ENCODE measurements at places on chromosomes 1 and 21.

DNA sequence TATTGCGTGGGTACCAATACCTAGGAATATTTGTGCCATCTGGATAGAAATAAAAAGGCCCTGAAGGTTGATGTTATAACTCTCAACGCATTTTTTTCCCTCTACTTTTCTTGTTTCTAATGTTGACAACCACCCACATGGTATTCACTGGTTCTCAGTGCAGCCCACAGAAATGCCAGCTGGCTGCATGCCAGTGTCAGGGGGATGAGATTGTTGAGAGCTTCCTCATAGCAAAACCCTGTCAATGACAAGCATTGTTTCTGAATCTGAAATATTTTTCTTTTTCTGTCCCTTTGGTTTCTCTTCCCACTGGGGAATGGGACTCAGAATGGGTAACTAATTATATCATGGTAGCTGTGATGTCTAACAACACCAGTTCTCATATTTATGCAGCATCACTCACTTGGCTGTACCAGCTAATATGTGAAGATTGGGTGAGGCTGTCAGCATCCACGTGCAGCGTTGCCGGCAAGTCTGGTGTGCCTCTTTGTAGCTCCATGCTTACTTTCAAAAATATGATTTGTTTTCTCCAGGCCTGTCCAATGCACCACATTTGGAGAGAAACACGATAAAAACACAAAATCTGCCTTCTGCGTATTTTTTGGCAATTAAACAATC lies 284.6 kb downstream of the PTBP2 start:
- DNase-seq, result no peak

- no peak for DNase-seq
Observed at GRCh38 chr1:78375996-78376395, 114.8 kb upstream of the PTGFR start.

DNA sequence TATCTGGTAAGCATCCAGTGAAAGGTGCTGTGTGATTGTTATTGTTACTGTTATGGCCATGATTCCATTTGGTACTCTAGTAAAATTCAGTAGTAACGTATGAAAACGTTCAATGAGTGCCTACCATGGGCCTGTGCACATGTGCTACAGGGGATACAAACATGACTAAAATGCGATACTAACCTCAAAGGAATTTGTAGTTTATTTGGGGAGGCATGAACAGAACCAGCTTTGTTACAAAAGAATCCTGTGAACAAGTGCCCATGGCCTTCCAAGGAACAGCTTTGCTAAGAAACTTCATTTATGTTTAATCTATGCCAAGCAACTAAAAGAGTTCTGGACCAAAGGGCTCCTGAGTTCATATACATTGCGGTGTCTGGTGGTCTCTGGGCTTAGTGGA lies 28.7 kb downstream of the PTGFR start:
- no peak for DNase-seq

DNA sequence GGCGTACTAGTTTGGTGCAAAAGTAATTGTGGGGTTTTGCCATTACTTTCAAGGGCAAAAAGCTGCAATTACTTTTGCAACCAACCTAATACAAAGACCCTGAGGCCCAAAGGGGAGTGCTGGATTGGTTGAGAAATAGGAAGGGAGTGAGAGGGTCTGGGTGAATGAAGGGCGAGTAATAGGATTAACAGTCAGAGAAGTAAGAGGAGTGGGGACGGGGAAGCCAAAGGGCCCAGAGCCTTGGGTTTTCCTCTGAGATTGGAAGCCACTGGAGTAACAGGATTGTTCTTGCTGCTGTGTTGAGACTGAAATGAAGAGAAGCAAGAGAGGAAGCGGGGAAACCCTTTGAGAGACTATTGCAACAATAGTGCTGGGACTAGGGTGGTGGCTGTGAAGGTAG lies 19.0 kb upstream of the PRELP start:
- no peak for DNase-seq

- DNase-seq, result no peak
Observed at GRCh38 chr1:21576031-21576797, 67.0 kb downstream of the ALPL start.

DNA sequence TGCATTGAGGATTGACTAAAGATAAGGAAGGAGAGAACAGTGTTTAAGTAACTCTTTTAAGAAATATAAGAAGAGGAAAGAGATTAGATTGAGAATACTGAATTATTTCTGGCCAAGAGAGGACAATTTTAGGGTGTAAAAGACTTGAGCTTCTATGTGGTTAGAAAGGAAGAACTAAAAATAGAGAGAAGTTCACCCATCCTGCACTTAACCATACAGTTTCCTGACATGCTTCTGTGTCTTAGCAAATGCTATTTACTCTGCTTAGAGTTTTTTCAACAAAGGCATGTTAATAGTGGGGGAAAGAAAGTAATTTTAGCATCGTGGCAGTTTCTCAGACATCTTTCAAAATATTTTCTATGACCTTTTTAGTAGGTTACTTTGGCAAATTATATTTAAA lies 122.8 kb upstream of the GPR52 start:
- no peak for DNase-seq

DNA sequence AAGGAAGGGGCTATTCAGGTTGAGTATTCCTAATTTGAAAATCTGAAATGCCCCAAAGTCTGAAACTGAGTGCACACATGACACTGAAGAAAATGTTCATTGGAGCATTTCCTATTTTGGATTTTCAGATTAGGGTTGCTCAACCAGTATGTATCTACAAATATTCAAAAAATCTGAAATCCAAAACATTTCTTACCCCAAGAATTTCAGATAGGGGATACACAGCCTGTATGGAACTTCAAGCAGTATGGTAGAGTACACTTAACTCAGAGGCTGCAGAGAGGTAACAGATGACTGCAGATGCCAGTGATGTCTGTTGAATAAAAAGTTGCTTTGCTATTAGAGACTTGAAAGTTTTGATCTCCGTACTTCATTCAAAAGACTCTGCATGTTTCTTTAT lies 19.0 kb downstream of the YTHDF2 start:
- no peak for DNase-seq

GRCh38 chr1:91540910-91541309 lies 40.3 kb downstream of the CDC7 start:
- no peak for DNase-seq

DNA sequence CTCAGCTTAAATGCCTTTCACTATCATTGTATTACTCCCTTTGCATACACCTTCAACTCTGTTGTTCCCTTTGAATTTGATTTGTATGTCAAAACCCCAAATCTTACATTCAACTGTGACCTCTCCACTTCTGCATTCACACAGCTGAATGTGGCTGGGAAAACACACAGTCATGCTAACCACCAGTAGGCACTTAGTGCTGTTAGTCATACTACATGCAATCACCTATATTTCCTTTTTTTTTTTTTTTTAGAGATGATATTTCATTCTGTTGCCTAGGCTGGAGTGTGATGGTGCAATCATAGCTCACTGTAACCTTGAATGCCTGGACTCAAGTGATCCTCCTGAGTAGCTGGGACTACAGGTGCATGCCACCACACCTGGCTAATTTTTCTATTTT lies 16.2 kb downstream of the BTBD8 start:
- no peak for DNase-seq

DNA sequence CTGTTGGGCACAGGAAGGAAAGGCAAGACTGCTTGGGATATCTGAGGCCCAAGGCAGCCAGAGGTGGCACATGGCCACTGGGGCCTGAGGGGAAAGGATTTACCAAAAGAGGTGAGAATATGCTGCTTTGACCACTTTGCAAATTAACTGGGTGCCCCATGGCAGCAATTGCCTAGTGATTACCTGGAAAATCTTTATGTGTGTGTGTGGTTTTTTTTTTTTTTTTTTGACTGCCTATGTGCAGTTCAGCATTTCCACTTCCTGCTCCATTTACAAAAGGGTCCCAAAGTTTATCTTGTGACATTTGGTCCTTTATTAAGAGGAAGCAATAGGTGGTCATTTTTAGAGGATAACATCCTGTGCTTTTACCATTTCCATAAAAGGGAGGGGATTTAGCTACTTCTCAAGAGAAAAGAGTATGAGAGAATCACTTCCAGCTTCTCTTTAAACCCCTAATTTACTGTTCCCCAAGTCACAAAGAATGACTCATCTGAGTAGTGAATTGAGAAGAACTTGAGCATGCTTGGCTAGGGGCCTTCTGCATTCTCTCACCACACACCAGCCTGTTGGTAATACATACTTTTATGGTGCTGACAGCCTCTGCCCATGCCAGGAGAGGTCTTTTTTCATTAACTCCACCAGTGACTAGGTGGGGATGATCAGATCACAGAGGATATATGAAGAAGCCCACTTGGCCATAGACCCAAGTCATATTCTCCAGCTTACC lies 52.1 kb downstream of the SYDE2 start:
- DNase-seq, result no peak

DNA sequence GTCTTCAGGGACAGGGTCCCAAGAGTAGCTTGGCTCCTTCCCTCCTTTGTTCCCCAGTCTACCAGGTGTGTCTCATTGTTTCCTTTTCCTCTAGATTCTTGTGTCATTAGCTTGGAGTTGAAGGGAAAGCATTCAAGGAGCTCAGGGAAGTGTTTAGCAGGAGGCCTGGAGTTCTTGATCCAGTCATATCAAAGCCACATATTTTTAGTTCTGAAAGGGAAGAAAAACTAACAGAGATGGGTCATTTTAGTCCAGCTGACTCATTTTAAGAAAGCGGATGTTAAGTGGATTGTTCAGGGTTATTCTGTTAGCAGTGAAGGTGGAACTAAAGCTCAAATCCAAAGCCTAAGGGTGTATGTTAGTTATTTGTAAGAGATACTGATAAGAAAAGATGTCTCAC lies 721 bp downstream of the C1orf54 start:
- no peak for DNase-seq

Data from activated CD4-positive, CD25-positive, alpha-beta regulatory T cell (primary cell).